Vagina (tissue), 2 donors: ENCODE measurements at places on chromosomes 2 and 18.

GRCh38 chr2:202529389-202529788 is 105.4 kb upstream of the FAM117B start:
- DNase-seq, result no peak

DNA sequence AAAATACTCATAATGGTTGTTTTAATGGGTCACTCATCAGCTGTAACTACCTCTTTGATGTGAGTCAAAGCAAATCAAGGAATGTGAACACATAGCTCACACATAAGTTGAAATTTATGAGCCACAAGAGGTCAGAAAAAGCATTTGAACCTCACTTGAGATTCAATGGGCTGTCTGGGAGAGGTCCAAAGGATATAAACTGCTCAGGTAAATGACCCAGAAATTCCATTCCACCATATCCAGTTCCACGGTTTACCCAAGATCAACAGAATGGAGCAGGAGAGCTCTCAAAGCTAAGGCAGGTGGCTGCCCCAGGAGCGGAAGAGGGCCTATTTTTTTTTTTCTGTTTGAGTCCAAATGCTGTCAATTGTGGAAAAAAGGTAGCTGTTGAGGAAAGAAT is 464.1 kb downstream of the TNS1 start:
- DNase-seq, result no peak

DNA sequence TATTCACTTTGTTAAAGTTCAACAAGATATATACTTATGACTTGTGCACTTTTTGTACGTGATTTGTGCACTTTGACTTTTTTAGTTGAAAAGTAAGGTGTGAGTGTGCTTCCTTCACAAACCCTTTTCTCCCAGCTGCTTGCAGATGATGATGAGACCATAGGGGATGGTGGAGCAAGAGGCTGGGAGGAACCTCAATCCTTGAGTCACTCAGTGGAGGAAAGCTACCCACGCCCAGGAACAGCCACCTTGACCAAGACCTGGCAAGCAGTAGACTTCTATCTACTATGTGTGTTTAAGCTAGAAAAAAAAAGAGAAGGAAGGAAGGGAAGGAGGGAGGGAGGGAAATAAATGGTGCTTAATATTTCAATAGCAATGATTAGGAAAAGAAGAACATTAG is 25.2 kb upstream of the TAF1B start:
- peak; percentile 19 for DNase-seq

- DNase-seq, result no peak
Measured at GRCh38 chr2:7004636-7005035, 87.4 kb downstream of the RNF144A start.

GRCh38 chr2:97950329-97951154 is 45.2 kb downstream of the TMEM131 start:
- no peak for DNase-seq

GRCh38 chr2:223930103-223930976 is 14.8 kb downstream of the WDFY1 start:
- DNase-seq, result no peak

DNA sequence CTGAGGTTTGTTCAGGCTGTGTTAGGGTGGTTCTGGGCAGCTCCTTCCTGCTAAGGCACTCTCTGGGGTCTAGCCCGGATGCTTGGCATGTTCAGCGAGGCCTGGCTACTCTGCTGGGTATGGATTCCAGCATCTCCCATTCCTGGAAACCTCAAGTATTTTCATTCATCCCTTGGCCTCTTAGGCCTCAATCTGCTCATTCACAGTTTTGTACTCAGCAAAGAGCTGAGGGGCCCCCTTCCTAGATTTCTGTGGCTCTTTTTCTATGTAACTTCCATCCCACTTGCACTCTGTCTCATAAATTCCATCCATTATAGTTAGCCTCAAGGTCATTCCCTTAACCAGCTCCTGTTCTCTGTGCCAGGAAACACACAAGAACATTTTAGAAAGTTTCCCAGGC is 798.8 kb upstream of the HS6ST1 start:
- DNase-seq, result no peak

DNA sequence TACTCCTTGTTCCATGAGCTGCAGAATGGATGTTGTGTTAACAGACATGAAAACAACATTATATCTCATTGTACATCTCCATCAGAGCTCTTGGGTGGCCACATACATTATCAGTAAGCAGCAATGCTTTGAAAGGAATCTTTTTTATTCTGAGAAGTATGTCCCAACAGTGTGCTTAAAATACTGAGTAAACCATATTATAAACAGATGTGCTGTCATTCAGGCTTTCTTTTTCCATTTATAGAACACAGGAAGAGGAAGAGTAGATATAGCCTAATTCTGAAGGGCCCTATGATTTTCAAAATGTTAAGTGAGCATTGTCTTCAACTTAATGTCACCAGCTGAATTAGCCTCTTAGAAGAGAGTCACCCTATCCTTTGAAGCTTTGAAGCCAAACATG is 44.3 kb upstream of the CABYR start:
- no peak for DNase-seq

GRCh38 chr2:217396165-217396564 is 536.3 kb upstream of the TNP1 start:
- no peak for DNase-seq

DNA sequence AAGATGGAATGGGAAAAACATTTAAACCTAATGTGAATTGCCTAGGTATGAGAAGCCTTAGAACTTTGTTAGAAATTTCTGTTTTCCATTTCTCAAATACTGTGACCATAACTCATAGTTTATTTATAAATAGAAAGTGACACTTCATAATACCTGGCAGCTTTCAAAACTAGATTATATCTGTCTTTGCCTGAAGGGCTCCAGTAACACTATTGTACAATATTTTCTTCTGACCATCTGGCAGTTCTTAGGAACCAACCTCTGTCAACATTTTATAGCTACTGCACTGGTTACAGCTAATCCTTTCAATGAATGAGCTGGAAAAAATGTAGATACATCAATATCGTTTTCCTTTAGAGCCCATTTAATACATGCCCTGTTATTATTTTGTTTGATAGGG is 237.4 kb downstream of the CAMKMT start:
- no peak for DNase-seq

DNA sequence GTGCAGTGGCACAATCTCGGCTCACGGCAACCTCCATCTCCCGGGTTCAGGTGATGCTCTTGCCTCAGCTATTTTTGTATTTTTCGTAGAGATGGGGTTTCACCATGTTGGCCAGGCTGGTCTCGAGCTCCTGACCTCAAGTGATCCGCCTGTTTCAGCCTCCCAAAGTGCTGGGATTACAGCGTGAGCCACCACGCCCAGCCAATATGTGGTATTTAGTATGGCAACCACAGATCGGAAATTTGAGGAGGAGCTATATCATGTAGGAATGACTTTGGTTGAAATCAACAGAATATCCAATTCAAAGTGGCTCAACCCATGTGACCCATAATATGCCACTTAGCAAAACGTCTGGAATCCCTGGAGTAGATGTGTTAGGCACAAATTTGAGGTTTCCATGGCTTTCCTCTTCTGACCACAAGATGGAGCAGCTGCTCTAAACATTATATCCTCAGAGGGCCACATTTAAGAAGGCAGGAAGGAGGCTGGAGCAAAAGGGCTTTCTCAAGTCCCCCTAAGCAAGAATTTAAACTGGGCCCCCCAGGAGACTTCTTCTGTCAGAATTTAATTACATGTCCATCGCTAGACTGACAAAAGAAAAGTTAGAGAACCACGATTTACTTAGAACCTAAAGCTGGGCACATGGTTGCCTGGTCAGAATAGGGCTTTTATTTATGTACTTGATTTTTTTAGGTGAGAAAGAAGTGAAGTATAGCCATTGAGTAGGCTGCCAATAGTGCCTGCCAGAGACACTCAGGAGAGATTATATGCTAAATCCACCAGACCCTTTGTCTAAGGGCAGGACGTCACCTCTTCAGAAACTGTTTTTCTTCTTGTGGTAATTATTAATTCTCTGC is 49.6 kb upstream of the ITSN2 start:
- DNase-seq, result no peak

DNA sequence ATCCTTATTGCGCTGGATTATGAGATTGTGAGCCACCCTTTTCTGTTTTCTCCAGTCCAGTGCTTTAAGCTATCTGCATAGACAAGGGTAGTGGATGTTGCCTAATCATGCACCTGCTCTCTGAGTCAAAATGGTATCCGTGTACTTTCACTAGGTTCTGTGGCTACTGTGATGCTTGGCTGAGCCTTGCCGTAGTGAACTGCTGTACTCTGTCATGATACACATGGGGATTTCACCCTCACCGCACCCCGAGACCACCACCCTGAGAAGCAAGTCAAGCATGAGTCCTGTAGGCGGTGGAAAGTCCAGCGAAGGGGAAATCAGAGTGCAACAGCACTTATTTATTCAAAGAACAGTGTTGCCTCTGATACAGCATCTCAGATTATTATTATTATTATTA is 55.0 kb downstream of the ARHGAP25 start:
- no peak for DNase-seq

- no peak for DNase-seq
Measured at GRCh38 chr2:222037211-222037610, 261.6 kb downstream of the PAX3 start.

DNA sequence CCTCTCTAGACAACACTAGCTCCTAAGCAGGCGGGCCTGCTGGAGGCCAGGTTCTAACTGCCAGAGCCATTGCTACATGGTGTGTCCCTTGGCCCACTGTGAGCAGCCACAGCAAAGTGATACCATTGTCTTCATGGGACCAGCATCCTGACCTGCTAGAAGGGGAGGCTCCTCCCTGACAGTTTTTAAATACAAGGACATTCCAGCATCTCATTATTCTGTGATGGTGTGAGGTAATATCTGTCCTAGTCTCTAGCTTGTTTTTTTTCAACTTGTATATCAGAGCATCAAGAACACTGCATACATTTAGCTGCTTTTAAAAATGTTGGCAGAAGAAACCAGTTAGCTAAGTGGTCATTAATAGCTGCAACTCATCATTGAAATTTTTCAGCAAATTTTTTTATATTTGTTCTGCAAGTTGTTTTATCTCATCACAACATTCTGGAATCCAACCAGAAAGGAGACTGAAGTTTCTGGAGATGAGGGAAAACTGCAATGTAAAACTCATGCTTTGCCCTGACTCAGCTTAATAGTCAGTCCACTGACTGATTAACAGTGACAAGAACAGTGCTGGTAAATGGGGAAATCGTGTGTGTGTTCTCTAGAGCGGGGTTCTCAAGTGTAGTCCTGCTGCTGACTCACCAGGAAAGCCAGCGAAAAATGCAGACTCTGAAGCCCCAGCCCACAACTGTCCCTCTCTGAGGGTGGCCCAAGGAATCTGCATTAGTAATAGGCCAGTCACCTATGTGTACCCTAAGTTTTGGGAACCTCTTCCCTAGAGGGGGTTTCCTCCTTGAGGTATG is 17.8 kb downstream of the MAPRE3 start:
- DNase-seq, result no peak

DNA sequence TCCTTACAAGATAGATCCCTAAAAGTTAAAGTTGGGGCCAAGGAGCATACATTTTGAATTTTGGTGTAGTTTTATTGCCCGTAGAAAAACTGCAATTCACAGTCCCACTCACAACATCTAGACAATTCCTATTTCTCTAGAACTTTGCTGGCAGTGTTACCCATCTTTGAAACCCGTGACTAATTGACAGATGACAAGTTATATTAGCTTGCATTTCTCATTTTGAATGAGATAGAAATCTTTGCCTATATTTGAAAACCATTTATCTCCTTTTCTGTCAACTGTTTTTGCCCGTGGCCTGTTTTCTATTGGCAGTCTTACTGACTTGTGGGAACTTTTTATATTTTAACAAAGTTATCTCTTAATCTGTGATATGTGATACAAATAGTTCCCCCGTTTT is 50.0 kb downstream of the OXER1 start:
- DNase-seq, result no peak

DNA sequence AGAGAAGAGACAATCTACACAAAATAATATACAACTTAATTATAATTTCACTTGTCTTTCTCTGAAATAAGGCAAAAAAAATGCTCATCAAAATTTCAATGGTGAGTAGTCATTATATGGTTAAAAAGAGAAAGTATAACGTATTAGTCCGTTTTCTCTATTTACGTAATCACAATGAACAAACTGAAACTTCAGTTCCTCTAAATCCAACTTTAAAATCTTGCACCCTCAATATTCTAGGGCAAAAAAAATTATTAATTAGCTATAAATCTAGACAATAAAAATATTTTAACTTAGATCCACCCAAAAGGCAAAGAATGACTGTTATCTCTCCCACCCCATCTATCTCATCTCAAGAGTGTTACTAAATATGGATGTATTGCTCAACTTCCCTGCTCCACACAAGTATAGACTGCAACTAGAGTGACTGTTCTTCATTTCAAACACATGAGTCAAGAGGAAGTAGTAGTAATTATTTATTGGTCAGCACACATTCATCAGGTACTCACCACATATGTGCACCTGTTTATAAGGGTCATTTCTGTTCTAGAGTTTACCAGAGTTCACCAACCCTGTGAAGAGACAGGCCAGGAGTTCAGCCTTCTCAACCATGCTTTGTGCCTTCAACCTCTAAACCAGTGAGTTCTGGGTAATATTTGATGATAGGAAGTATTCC is 36.4 kb downstream of the STK39 start:
- no peak for DNase-seq

DNA sequence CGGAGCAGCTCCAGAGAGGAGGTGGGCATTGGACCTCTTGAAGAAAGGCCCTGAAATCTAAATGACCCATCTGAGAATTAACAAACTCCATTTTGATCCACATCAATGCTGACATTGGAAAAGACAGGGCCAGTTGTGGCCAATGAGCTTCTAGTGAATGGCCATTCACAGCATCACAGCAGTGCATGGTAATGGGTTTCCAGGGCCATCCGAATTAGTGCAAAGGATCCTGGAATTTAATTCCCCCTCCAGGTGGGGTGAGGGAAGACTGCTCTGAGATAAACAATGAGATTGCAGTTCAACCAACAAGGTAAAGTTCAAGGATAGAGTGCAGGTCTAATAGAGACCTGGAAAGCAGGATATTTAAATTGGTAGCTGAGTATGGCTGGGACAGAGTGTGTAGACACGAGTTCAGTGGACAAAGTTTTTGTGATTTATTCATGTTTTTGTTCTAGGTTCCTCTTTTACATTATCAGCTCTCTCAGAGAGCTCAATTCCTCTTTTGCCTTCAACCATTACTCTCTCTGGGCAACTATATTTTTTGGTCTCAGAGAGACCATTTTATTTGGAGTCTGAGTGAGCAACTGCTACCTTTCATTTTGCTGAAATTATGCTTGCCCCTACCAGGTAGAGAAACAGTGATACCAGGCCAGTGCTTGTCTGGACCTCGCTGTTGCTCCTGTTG is 5.0 kb downstream of the TACR1 start:
- DNase-seq, result no peak
